ENCODE measurements at places on chromosomes 3 and 15.

GRCh38 chr3:51340013-51340829 lies 44.9 kb upstream of the MANF start:
- no peak for DNase-seq

DNA sequence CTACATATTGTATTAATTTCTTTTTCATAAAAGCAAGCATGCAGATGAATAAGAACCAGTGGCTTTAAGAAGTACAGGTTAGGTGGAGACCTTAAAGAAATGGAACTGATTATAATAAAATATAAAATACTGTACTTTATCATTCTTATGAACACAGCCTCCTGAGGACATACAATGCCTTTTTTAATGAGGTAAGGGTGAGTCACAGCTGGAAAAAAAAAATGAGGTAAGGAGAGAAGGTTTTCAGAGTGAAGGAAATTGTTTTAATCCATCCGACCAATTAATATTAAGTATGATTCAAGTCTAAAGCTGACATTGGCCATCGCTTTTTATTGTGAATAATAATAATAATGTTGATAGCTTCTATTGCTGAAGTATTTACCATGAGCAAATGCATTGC lies 170.3 kb upstream of the SOX2 start:
- DNase-seq: no peak

DNA sequence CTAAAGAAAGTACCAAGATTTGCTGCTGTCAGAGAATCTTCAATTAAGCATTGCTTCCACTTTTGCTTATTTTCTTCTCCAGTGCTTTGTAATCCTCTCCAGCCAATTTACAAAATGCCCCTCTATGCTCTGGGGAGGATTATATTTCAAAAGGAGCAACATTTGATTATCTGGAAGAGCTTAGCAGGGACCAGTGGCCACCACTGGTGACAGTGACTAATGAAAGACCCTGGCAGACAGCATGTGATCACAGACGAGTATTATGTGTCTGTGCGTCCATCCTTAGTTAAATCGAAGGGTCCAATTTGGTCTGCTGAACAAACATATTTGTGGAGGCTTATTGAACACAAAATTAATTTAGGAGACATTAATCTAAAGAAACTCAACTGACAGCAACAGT lies 152.6 kb downstream of the ZNF621 start:
- DNase-seq: no peak

GRCh38 chr3:134033315-134033996 lies 3.7 kb upstream of the SLCO2A1 start:
- no peak for DNase-seq

DNA sequence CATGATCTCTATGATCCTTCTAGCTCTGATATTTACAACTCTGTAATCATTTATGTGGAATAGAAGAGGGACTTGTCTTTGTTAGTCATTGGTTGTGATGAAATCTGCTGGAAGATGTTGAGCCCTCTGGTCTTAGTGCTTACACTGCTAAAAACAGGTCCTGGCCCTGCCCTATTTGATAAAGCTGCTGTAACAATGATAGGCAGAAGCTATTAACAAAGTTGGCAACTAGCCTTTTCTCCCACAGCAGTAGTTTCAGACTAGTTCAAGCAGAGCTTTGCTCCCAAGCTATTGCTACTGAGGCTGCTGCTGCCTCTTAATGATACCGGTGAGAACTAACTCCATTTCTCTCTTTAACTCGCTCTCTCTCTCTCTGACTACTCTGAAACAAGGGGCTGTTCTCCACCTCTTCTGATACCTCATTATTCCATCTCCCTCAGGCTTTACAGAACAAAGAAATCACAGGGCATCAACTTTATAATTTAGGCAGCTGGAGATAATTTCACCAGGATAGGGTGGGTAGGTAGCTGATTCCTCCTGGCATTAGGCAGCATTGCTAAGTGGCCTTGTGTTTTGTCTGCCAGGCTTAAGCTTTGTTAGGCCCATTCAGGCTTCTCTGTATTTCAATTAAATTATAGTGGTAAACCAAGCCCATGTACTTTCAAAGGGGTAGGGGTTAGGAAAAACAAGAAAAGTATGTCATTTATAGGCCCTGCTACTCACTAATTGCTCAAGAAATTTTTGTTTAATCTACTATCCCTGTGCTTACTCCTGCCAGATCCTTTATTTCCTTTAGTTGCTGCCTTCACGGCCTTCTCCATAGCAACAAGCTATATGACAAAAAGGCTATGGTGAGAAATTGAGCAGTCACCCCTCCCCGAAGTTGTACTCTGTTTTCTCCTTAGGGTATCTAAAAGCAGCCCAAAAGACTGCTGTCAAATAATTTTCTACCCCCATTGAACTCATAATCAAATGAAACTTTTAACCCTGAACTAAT lies 139.6 kb downstream of the RBPMS2 start:
- no peak for DNase-seq

GRCh38 chr3:193819117-193820010 lies 226.4 kb downstream of the OPA1 start:
- no peak for DNase-seq

DNA sequence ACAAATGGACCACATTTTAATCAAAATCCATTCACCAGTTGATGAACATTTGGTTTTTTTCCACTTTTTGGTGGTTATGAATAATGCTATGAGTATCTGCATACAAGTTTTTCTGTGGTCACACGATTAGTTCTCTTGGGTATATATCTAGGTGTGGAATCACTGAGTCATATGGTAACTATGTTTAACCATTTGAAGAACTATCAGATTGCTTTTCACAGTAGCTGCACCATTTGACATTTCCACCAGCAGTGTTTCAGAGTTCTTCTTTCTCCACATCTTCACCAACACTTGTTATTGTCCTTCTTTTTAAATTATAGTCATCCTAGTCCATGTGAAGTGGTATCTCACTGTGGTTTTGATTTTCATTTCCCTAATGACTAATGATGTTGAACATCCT lies 33.3 kb upstream of the ATG7 start:
- DNase-seq: no peak

DNA sequence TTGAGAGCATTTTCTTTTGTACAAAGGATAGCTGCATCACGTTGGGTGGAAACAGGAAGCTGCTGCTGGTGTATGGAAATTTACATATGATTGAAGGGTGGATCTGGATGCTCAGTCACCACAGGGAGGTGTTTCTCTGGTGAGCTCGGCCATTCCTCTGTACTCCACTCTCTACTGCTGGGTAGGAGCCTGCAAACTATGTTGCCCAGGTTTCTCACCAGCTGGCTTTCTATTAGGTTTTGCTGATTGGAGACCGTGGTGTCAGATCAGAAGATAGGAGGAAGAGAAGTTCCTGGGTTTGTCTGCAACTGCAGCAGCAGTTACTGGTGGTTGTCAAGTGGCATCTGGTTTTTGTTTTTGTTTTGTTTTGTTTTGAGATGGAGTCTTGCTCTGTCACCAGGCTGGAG lies 61.7 kb downstream of the TAMM41 start:
- DNase-seq: no peak

- no peak for DNase-seq
Observed at GRCh38 chr15:39459548-39459947, 121.3 kb upstream of the THBS1 start.

- no peak for DNase-seq
Observed at GRCh38 chr3:129410971-129411370, 17.5 kb downstream of the EFCAB12 start.

DNA sequence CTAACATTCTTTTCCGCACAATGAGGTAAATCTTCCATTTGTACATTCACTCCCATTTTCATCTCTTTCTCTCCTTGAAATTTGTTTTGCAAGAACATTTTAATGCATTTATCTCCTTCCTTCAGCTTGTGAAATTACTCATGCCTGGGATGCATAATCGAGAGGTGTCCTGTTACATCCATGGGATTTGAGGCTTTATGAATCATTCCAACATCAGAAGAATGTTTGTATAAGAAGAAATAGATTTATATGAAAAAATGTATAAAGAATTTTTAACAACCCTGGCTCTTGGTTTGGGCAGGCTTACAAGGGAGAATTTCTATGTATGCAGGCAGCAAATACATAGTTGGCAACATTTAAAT lies 93.2 kb upstream of the MBNL1 start:
- no peak for DNase-seq

DNA sequence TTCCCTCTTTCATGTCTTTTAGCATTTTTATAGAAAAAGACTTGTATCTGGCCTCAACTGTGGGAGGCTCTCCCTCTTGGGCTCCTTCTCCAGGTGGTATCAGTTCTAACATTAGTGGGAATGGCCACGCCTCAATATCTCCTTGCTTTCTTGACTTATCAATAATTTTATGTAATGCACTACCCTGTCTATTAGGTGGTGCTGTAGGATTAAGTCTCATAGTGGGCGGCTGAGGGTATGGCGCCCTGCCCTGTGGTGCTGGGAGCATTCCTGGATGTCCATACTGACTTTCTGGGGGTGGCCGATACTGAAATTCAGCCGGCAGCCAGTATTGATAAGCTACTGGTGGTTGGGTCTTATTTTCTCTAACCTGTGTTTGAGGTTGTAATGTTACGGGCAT lies 8.7 kb upstream of the RPUSD3 start:
- no peak for DNase-seq

GRCh38 chr3:46978985-46979944 lies at the start of gene NBEAL2:
NBEAL2 (plus strand) TSS chr3:46979666; CDS start chr3:46979862, 196 bp downstream.
- DNase-seq: peak; percentile 95

GRCh38 chr3:69998759-69999139 lies 784 bp upstream of the SAMMSON start:
- no peak for DNase-seq

DNA sequence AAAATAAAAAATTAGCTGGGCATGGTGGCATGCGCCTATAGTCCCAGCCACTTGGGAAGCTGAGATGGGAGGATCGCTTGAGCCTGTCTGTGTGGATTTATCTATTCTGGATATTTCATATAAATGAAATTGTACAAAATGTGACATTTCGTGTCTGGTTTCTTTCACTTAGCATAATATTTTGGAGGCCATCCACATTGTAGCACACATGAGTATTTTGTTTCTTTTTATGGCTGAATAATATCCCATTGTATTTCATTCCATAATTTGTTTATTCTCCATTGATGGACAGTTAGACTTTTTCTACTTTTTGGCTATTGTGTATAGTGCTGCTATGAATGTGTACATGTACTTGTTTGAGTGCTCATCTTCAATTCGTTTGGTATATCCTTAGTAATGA lies 52.9 kb upstream of the DYNC1LI1 start:
- DNase-seq: no peak

GRCh38 chr3:186220365-186220764 lies 111.5 kb upstream of the ETV5 start:
- DNase-seq: no peak

DNA sequence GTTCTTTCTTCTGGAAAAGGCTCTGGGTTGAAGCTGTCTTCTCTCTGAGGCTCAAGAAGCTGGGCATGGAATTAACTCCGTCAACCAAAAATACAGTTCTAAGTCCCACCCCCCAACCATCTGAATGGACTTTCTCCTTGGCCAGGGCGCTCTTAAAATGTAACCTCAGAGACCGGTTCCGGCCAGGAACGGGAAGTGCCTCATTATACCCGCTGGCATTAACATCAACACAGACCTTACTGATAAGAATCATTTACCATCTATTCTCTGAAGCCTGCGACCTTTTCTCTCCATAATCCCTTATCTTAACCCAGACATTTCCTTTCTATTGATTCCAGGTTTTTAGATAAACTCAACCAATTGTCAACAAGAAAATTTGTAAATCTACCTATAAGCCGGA lies 64.7 kb downstream of the ATP1B3 start:
- no peak for DNase-seq

DNA sequence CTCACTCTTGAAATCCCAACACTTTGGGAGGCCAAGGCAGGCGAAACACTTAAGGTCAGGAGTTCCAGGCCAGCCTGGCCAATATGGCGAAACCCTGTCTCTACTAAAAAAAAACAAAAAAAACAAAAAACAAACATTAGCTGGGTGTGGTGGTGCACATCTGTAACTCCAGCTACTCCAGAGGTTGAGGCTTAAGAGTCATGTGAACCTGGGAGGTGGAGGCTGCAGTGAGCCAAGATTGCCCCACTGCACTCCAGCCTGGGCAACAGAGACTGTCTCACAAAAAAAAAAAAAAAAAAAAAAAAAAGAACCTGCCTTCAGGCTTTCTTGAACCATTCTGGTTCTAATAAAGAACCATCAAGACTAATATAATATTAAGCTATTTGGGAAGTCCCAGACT lies 16.5 kb downstream of the ARPP19 start:
- DNase-seq: no peak

GRCh38 chr15:81897057-81897677 lies 148.7 kb downstream of the MEX3B start:
- no peak for DNase-seq

DNA sequence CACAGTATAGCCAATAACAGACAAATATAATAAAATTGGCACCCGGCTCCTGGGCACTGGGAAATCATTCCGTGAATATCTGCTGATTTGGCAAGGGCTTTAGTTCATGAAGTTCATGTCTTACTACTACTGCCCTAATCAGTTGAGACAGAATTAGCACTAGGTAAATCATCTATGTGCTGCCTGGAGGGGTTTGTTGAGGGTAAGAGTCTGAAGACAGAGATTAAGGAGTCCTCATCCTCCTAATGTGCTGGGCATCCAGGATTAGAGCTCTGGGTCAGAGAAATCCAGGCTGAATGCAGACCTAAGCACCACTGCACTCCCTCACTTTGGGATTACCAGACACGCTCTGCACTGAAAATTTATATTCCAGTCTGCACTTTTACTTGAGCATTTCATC lies 2.0 kb downstream of the SAMD7 start:
- DNase-seq: no peak

- DNase-seq: no peak
Observed at GRCh38 chr3:141471160-141471559, 15.7 kb upstream of the RASA2 start.

DNA sequence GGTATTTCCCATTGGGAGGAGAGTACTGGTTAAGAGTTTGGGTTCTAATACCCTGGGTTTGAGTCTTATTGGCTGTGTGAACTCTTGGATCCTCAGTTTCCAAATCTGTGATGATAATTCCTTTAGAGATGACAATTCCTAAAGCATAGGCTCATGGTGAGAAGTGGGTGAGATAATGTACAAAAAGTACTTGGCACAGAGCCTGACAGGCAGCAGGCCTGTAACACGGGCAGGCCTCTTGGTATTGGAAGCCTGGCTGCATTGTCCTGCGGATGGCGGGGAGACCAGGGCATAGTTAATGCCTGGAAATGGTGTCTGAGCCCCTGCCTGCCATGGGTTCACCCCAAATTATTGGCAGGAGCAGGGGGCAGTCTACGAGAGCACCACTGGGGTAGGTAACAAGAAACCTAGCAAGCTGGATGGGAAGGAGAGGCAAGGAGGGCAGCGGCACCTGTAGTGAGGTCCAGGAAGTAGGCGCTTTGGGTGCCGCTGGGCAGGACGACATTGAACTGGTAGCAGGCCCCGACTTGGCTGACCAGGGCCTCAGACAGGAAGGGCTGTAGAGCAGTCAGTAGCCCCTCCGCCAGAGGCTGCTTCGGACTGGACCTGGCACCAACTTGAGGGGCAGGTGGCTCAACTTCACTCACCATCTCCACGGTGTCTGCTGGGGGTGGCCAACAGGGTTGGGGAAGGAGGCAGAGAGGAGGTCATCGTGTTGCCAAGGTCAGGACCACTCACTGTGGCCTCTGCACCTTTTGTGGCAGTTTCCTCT lies 7.7 kb downstream of the STOML1 start:
- no peak for DNase-seq

GRCh38 chr3:172595664-172596393 lies 72.6 kb upstream of the TNFSF10 start:
- DNase-seq: peak; percentile 76

- DNase-seq: no peak
Observed at GRCh38 chr3:155270485-155271342, 22.8 kb downstream of the STRIT1 start.

GRCh38 chr15:79329171-79329611 lies 18.3 kb downstream of the TMED3 start:
- no peak for DNase-seq

GRCh38 chr3:29697989-29698388 lies 417.1 kb downstream of the RBMS3 start:
- no peak for DNase-seq

GRCh38 chr15:66394915-66395314 lies 8.2 kb downstream of the MAP2K1 start:
- DNase-seq: no peak

Measured in GM13976 (cell line).